ENCODE measurements at places on chromosomes 16 and 17.

GRCh38 chr16:72210555-72210954, 38.6 kb upstream of the PMFBP1 start:
- no peak for DNase-seq

- DNase-seq, result no peak
Observed at GRCh38 chr16:48620445-48620844, 10.5 kb upstream of the N4BP1 start.

- peak; percentile 83 for DNase-seq
Observed at GRCh38 chr16:1102921-1103635, 7.0 kb upstream of the C1QTNF8 start.

DNA sequence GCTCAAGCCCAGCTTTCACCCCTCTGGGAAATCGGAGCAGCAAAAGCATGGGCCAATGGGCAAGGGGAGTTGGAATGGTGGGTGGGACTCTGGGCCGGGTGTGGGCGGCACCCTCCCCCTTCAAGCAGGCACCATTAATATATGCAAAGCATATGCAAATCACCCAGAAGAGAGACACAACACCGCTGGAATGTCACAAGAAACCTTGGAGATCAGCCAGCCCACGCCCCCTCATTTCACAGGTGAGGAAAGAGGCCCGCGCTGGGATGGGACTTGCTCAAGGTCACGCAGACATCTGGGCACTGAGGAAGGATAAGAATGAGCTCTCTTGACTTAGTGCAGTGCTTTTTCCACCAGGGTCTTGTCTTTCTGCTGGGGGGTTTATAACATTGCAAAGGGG, 4.8 kb downstream of the SRCIN1 start:
- DNase-seq, result no peak

DNA sequence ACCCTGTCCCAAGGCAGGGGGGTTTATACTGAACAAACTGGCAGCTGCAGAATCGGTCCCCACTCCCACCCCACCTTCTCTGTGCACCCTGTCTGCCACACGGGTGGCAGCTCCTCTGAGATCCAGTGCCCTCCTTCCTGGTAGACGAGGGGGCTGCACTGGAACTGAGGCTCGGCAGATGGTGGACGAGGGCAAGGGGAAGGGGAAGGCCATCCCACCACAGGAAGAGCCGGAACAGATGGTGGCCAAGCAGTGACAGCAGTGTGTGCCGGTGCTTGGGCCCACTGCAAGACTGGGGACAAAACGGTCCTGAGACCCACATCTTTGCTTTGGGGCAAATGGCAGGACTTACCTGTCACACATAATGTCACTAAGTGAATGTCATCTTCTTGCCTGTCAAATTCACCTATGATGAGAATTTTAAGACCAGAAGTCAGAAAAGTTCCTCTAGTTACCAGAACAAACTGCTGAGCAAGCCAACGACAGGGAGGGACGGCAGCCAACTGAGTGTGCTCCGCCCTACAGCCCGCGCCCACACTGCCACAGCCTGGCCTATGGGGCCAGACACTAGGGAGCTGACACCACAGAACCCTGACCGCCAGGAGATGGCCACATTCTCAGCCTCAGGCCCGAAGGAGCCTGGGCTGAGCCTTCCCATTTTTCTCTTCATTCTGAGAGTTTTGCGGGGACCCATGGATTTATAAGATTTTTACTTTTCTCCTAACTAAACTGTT, 14.4 kb downstream of the NTAN1 start:
- no peak for DNase-seq

DNA sequence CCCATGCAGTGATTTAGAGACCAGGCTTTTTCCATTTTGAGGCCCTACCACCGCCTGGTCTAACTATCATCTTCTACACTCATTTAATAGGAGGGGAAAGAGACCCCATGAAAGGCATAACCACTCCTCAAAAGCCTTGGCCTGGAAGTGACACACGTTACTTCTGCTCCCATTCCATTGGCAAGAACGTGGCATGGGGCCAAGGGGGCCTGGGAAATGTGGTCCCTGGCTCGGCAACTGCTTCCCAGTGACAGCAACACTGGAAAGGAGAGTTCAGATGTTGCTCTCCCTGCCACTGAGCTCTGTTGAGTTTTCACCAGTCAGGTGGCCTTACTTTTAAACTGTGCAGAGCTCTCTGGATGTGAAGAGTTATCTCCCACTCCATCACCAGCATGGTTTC, 45.2 kb upstream of the MAP3K14 start:
- DNase-seq, result peak; percentile 3

GRCh38 chr16:30546115-30546514, 11.5 kb upstream of the ZNF747 start:
- DNase-seq, result no peak

GRCh38 chr16:72480911-72481310, 309.0 kb upstream of the PMFBP1 start:
- no peak for DNase-seq

GRCh38 chr16:89409161-89409711, 81.1 kb downstream of the ANKRD11 start:
- no peak for DNase-seq

DNA sequence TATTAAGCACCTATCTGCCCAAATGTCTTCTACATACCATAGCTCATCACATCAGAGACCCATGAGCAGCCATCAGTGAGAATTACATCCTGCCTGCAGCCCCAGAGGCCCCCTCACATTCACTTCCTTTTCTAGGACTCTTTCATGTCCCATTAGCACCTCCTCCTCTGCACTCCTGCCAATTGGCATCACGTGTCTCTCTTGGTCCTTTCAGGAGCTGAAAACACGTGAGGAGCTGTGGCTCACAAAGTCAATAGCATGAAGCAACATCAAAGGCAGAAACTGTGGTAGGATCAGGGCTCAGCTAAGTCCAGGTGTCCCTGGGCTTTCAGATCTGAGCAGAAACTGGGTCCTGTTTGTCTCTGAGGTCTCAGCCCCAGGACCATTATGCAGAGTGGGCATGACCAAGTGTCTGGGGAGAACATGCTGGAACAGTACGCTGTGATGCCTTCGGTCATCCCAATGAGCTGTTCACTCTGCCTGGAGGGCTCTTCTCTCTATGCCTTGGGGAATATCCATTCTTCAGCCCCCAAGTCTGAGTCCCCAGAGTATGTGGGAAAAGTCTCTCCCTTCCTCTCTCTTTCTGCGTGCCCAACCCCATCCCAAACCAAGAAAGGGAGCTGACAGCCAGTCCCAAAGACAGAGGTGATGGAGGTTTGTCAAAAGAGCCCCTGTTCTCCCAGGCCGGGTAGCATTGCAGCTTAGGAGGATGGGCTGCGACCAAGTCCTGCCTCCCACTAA, 457.0 kb upstream of the CDH5 start:
- DNase-seq, result no peak

DNA sequence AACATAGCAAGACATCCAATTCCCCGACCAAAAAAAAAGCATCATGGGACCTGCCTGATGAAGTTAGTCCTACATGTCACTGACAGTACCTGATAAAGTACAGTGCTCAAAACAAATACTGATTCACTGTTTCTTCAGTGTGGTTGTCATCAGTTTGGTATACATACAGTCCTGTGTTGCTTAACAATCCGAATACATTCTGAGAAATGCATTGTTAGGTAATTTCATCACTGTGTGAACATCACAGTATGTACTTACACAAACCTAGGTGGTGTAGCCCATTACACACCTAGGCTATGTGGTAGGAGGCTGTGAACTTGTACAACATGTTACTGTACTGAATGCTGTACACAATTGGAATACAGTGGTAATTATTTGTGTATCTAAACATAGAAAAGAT, 19.0 kb upstream of the FA2H start:
- DNase-seq, result no peak

DNA sequence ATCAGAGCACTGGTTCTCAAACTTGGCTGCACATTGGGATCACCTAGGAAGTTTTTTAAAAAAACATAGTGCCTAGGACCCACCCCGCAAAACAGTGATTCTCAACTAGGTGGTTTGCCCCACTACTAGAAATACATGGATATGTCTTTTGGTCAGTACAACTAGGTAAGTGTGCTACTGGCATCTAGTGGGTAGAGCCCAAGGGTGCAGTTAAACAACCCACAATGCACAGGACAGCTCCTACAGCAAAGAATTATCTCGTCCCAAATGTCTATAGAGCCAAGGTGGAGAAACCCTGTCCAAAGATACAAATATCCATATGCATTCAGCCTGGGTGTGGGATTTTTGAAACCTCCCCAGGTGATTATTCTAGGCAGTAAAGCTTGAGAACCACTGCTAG, 11.8 kb upstream of the ZNF19 start:
- no peak for DNase-seq

- DNase-seq, result no peak
Observed at GRCh38 chr16:6611535-6611934, 721.1 kb upstream of the RBFOX1 start.

- DNase-seq, result no peak
Observed at GRCh38 chr17:70298929-70299531, 129.7 kb downstream of the KCNJ2 start.

DNA sequence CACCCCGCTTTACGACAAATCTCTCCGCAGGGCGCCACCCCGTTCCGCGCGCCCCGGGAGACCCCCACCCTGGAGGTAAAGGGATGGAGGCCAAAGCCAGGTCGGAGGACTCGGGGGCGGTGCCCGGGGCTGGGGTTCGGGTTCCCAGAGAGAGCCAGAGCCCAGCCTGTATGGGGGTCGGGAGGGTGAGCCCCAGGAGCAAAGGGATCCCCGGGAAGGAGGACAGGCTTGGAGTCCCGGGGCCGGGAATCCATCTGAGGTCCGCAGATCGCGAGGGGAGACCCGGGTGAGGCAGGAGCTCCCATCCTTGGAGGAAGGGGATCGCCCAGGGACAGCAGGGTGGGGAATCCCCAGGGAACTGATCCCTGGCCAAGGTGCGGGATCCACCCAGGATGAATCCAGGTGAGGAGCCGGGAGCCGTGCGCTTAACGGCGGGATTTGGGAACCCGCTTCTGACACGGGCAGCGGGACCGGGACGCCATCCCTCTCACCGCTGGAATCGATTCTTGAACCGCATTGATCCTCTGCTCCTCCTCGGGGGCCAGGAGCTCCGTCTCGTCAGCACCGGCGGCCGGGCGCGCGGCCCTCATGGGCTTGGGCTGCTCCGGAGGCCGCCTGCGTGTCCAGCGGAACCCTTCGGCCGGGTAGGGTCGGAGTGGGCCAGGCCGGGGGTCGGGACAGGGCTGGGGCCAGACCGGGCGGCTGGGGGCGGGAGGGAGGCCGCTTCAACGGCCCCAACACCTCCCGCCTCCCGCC, at the start of gene MMD:
Gene MMD (minus strand): TSS at position 657 of the 756 bp plus-strand sequence. CDS start 140 bp downstream, at position 517.
- DNase-seq, result no peak

DNA sequence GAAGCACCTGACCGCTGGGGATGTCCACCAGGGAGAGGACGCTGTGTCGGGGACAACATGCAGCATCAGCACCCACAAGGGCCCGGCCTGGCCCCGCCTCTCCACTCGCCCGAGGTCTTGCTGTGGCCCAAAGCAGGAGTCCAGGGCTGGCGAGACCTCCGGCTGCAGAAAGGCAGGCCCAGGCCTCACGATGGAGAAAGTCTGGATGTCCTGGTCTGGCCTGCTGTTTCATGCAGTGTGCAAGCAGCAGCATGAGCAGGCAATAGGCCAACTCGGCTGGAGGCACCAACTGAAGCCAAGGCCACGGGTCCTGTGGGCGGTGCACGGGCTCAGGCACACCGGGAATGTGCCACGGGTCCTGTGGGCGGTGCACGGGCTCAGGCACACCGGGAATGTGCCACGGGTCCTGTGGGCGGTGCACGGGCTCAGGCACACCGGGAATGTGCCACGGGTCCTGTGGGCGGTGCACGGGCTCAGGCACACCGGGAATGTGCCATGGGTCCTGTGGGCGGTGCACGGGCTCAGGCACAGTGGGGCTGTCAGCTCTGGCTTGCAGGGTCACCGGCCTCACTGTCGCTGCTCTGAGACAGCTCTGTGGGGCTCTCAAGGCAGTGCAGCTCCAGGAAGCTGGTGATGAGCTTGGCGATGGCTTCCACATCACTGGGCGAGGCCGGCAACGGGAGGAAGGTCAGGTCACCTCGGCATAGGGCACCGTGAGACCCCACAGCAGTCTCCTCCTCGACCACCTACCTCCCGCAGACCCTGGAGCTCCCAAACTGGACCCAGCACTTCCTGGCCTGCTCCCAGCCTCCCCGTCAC, 6.9 kb downstream of the CYBC1 start:
- DNase-seq, result no peak

GRCh38 chr17:3843935-3844516, 2.0 kb downstream of the NCBP3 start:
- DNase-seq, result peak; percentile 68

DNA sequence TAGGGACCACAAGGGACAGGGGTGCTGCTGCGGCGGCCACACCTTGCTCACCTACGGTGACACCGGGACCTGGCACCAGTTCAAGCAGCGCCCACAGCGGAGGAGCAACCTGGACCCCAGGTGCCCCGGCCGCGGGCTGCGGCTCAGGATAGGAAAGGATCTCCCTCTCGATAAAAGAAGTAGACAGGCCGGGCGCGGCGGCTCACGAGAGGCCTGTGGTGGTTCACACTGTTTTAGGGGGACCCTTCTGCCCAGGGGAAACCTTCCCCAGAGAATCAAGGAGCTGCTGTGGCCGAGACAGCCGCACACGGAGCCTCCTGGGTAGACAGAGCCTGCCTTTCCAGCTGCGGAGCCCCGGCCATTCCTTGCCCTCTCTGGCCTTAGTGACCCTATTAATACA, 17.9 kb upstream of the ATP2A3 start:
- DNase-seq, result no peak

DNA sequence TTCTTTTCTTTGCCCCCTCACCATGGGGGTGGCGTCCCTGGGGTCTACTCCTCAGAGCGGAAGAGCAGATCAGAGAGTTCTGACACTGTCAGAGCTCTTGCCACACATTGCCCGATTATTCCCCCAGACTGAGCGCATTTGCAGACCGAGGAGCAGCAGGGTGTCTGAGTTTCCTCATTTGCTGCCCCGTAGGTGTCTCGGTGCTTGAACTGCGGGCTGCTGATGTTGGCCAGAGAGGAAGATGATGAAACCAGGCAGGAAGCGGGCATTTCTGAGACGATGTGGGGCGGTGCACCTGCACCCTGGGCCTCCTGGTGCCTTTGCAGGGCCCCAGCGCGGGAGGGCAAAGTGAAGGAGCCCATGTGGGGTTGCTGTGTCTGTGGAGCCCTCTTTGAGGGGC, 55.2 kb downstream of the ARSG start:
- no peak for DNase-seq
